ENCODE measurements at places on chromosomes 1 and 21.

DNA sequence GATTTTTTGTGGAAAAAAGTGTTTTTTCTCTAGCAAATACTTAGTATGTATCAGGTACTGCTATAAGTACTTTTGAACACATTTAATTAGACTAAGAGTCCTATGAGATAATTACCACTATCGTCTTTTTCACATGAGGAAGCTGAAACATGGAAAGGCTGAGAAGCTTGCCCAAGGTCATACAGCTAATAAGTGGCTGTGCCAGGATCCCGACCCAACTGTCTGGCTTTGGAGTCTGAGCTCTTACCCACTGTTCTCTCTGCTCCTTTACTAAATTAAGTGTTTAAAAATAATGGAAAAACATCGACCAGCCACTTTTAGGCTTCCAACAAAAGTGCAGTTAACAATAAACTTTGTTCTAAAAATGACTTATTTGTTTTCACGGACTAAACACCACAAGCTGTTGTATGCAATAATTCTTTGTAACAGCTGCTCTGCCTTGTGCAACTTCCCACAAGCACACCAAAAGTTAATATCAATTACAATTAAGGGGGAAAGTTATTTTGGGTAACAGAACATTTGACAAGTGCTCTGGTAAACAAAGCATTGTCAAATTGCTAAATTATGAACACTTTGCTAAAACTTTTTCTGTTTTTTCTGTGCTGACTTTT lies 75.7 kb downstream of the CRB1 start:
- DNase-seq: no peak

DNA sequence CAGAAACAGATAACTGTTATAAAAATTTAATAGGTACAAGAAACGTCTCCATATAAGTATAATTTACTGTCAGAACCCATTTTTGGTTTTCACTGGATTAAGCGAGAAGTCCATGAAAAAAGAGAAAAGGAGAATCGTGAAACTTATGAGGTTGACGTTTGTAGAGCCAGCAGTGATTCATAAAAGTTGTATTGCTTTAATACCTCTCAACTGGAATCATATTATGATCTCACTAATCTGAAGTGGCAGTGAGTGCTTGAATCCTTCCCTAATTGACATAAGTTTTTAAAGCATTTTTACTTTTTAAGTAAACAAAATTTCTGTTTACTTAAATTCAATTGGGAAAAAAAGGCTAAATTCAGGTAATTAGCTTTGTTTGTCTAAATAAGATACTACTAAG lies 315.3 kb downstream of the TPR start:
- no peak for DNase-seq

DNA sequence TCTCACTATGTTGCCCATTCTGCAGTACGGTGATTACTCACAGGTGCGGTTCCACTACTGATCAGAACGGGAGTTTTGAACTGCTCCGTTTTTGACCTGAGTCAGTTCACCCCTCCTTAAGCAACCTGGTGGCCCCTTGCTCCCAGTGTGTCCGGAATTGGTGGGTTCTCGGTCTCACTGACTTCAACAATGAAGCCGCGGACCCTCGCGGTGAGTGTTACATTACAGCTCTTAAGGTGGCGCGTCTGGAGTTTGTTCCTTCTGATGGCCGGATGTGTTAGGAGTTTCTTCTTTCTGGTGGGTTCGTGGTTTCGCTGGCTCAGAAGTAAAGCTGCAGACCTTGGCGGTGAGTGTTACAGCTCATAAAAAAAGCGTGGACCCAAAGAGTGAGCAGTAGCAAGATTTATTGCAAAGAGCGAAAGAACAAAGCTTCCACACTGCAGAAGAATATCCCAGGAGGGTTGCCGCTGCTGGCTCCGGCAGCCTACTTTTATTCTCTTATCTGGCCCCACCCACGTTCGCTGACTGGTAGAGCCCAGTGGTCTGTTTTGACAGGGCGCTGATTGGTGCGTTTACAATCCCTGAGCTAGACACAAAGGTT lies 17.6 kb upstream of the PARP1 start:
- no peak for DNase-seq

- DNase-seq: no peak
Observed at GRCh38 chr1:110893908-110894490, 21.1 kb downstream of the CD53 start.

- no peak for DNase-seq
Observed at GRCh38 chr1:101435831-101436511, 199.2 kb downstream of the S1PR1 start.

DNA sequence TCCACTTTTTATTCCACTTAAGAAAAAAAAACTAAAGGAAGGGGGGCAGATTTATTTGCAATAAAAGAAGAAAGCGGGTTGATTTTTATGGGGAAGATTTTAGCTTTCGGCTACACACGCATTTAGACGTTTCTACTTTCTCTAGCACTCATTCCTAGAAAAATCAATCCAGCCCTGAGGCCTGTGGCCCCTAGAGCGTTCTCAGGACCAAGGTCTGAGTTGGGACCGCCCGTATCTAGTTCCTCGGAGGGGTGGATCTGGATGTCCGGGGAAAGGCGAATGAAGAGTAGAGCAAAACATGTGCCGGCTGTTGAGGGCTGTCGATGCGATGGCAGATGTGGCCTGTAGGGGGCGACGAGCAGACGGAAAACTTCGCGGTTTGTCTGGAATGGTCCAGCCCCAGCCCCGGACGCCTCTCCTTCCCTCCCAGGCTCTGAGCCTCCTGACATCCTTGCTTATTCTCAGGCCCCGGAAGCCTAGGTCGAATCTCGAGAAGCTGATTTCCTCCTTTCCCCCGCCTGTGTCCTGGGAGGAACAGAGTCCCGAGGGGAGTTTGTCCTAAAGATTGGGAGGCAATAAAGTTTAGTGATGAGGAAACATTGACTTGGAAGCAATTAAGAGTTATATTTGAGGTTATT lies 5.2 kb downstream of the FOXD3 start:
- DNase-seq: no peak

GRCh38 chr1:233357595-233358397 lies 30.3 kb downstream of the MAP3K21 start:
- no peak for DNase-seq

GRCh38 chr1:61606448-61607312 lies 118.3 kb downstream of the TM2D1 start:
- no peak for DNase-seq

GRCh38 chr1:16053781-16054502 lies 10.4 kb downstream of the CLCNKB start:
- no peak for DNase-seq

DNA sequence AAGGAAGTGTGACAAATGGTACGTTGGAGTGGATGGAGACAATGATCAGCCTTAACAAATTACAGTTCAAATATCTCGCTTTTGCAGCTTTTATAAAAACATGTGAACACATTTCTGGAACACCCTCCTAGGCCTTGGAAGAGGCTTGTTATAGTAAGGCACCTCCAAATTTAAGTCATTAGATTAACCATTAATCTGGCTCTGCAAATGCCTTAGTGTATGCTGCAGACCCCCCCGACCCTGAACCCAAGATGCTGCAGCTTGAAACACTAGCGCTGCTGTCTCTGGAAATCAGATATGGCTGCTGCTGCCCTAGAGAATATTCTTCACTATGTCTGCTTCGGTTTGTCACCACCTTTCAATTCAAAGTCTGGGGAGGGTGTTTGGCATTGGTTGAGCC lies 196.4 kb downstream of the MIS18A start:
- no peak for DNase-seq

GRCh38 chr21:16179773-16180172 lies 450.0 kb downstream of the USP25 start:
- no peak for DNase-seq

- DNase-seq: no peak
Observed at GRCh38 chr1:209651138-209651587, 1.1 kb downstream of the LAMB3 start.

DNA sequence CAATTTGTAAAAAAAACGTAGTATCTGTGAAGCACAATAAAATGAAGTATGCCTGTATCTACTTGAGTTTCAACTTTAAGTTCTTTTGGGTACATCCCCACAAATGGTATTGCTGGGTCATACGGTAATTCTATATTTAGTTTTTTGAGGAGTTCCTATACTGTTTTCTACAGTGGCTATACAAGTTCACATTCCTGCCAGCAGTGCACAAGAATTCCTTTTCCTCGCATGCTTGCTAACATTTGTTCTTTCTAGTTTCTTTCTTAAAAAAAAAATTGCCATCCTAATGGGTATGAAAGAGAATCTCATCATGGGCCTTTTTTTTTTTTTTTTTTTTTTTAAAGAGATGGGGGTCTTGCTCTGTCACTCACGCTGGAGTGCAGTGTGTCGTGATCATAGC lies 41.9 kb downstream of the UCK2 start:
- DNase-seq: no peak

GRCh38 chr1:150563340-150564038 lies 14.3 kb downstream of the ADAMTSL4 start:
- no peak for DNase-seq

- DNase-seq: no peak
Observed at GRCh38 chr1:179200586-179200985, 28.9 kb downstream of the ABL2 start.

DNA sequence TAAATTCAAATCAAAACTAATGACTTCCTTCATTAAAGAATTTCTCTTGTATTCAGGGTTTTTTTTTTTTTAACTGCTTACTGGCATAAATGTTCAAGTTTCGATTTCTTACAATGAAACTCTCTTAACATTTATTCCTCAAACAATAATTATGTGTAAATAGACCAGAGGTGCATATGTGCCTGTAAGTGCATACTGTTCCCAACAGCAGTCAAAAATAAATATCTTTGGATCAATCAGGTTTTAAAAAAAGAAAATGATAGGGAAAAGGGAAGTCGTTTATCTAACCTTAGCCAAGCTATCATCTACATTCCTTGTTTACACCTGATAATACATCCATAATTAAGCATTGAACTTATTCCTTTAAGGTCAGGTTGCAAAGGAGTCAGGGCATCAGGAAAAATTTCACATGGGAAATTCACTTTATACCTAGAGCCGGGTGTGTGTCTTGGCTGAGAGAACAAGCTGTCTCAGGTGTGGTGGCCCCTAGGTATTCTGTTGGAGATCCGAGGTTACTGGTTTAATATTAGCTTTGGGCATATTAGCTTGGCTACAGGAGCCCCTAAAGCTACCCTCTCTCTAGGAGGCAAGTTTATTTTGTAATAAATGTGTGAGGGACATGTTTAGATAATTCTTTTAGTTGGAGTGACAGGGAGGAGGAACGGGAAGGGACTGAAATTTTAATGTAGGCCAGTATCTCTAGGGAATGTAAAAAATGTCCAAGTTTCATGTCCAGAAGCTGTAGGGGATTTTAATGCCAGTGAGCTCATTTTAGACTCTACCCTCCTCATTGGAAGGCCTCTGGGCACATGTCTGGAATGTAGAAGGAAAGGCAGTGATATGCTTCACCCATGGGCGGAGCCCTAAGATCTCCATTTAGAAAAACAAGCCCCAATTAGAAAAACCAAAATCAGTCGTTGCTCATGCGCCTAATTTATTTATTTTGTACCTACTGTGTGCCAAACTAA lies 327.9 kb upstream of the PROX1 start:
- DNase-seq: no peak

DNA sequence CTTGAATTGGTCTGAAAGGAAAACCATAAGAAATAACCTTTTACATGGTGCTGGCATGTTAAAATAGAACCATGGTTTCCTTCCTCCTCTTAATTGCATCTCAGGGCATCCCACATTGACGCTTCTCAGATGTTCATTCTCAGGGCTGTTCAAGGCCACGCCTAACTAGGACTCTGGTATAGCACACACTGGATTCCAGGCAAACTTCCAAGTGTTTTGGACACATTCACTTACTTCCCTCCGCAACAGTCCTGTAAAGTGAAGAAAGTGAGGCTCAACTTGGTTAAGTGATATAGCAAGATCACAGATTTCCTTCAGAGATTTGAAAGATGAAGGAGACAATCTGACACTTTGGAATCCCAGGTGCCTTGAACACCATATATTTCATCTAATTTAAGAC lies 244.8 kb downstream of the DUSP10 start:
- no peak for DNase-seq

- peak; percentile 51 for DNase-seq
Observed at GRCh38 chr1:117367046-117368025, at the start of gene MAN1A2. Gene MAN1A2, plus strand, starts transcription at chr1:117367449. Its CDS starts 735 bp downstream, at chr1:117368184.

DNA sequence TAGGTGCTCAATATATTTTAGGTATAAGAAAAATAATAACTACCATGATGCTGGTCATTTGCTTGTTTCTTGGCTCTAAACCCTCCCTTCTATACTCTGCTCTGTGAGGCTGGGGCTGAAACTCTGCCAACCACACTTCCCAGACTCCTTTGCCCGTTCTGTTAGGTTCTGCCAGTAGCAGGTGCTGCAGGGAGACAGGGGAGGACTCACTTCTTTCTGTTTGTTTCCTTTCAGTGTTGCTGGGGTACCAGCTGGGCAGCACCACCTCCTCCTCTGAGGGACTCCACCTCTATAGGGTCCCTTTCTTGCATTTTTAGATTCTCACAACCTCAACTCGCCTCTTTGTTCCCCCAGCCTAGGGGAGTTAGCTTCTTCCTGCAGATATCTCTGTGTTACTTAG lies 17.0 kb upstream of the SH2D2A start:
- DNase-seq: no peak

DNA sequence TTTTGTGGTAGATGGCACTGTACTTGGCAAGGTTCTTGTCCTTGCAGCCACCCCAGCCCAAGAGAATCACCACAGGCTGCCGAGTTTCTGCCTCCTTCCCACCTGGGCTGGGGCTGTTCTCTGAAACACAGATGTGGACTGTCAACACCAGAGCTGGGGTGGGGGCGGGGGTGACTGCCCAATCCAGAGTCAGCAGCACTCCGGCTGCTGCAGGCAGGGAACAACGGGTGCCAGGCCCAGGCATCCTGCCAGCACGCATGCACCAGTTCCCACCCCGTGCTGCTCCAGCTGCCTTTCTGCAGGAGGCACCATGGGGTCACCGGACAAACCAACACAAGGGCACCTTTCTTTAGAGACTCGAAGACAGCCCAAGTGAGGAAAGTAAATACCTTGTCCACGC lies 14.1 kb downstream of the TMEM53 start:
- DNase-seq: no peak

DNA sequence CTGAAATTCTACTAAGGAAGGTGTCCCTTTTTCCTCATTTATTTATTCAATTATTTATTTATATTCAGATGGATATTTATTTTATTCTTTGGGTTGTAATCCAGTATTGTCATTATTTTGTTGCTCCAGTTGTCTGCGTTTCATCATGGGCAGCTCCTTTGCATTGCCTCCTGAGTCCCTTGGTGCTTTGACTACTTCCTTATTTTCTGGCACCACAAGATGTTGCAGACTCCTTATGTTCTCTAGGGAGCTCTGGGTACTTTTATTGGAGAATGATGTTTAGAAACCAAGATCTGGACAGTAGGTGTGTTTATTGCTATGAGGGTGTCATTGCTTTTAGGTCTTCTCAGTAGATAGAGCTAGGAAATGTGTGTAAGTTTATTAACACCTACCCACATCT lies 59.9 kb upstream of the ERRFI1 start:
- DNase-seq: no peak

Data from stimulated activated CD8-positive, alpha-beta memory T cell treated with anti-CD3 and anti-CD28 coated beads, Interleukin-7, amount 100 ng/mL, for 1 hour (primary cell).